B cell (primary cell): ENCODE measurements at places on chromosomes 7 and 10.

GRCh38 chr7:98753989-98754479, 115.8 kb downstream of the TMEM130 start:
- DNase-seq, result no peak

DNA sequence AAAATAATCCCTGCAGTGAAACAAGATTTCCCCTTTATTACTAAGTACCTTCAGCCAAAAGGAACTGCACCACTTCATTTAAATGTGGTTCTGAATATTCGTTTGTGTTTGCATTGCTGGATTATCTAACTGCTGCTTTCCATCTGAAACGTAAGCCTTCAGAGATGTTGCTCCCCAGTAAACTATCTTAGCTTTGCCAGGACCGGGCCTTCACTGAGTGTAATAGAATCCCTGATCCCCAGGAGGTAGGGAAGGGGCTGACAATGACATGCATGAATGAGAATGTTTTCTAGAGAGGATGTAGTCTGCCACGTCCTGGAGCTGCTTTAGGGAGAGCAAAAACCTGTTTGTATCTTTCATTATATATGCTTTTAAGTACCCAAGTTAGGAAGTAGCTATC, 19.5 kb upstream of the INSYN2A start:
- no peak for DNase-seq

DNA sequence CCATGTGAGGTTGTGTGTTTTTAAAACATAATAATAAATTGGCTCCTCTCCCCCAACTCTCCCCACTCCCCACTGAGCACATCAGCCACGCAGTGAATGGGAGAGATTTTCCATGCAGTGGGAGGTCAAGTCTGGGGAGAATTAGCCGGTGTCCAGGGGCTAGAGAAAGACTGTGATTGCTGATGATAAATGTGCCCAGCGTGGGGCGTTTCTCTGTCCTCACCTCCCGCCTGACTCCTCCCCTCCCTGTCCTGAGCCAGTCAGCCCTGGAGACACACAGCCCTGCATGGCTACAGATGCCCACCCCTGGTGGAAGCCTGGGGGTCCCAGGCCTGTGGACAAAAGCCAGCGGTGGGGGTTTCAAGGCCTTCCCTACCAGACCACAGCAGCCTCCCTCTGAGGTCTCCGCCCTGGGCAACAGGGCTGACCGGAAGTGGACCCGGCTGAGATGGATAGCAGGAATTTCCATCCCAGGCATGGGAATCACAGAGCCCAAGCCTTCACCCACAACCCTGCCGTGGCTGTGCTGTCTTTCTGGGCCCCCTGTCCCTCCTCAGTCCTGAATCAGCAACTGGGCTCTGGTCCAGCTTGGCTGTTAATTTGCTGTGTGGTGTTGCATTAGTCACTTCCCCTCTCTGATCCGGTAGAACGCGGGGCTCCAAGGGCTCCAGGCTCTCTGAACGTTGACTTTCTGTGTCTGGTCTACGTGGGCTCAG, 46.8 kb upstream of the SLC29A3 start:
- no peak for DNase-seq

DNA sequence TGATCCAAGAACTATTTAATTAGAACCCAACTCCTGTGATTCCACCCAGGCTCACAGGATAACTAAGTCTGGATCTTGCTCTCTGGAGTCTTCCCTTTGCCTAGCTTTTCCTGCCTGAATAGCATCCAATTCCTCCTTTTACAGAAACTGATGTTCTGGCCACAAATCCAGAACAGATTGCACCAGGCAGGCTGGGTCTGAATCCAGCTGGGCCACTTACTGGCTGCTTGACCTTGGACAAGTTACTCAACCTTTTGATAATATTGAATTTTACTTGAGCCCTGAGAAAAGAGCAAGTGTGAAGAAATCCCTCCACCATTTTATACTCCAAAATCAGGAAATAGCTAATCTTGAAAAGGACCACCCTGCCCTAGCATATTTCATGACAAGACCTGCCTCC, 55.5 kb upstream of the SLC35G1 start:
- DNase-seq, result no peak

DNA sequence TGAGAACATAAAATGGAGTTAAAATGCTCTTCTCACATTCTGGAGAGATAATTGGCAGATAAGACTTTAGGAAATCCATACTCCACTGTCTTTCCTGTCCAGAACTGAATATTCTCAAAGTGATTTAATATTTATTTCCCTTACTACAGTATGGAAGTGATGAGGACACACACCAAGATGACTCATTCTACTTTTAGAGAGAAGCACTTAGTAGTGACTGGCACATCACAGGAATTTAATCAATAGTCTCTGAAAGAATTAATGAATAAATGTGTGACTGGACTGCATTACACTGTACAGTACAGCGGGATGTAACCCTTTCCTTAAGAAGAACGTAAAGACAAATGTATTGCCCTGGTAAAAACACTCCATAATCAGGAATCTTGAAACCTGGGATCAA, 116.7 kb downstream of the SEMA3E start:
- DNase-seq, result no peak

GRCh38 chr7:157335991-157336382, 817 bp upstream of the DNAJB6 start:
- no peak for DNase-seq

DNA sequence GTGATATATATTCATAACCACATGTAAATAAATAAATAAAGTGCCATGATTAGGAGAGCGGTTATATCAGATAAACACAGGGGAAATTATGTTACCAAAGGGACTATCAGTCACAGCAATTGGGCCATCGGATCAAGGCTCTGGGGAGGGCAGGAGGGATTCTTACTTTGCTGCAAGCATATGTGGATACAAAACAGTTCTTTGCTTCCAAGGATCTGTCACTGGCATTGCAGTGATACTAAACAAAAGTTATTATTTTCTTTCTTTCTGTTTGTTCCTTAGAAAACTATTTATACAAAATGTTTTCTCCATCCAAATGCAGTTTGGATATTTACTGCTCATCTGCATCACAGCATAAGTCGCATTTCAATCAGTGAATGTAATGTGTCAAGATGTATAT, 188.4 kb upstream of the MGMT start:
- no peak for DNase-seq

GRCh38 chr10:78581133-78581694, 487.6 kb upstream of the ZMIZ1 start:
- DNase-seq, result no peak

- no peak for DNase-seq
These were observed 687 bp upstream of the ARMC3 start for GRCh38 chr10:22927166-22927565.

DNA sequence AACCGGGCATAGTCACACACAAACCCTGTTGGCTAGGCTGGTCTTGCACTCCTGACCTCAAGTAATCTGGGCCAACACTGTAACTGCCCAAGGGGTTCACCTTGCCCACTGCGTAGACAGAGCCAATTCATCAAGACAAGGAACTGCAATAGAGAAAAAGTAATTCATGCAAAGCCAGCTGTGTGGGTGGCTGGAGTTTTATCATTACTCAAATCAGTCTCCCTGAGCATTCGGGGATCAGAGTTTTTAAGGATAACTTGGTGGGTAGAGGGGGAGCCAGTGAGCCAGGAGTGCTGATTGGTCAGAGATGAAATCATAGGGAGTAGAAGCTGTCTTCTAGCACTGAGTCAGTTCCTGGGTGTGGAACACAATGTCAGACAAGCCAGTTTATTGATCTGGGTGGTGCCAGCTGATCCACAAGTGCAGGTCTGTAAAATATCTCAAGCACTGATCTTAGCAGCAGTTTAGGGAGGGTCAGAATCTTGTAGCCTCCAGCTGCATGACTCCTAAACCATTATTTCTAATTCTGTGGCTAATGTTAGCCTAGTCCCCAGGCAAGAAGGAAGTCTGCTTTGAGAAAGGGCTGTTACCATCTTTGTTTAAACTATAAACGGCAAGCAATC, 15.6 kb upstream of the FXYD4 start:
- DNase-seq, result no peak

GRCh38 chr7:28410628-28411531, 1.4 kb upstream of the CREB5 start:
- DNase-seq, result peak; percentile 69

- DNase-seq, result no peak
These were observed 39.7 kb downstream of the OAT start for GRCh38 chr10:124378881-124379471.

DNA sequence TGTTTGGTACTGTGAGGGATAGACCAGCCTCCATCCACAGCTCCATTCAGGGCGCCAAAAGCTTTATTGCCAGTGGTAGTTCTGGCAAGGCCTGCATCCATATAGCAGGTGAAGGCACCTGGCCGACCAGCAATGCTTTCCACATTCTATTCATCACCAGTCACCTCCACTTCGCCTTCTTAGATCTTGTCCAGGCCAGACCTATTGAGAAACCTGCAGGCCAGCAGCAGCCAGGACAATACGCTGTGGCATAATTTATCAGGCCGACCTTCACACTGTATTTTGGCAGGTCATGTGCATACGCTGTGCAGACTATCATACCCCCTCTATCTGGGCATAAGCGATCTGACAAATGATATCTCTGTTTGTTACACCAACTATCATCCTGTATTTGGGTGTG, 15.2 kb upstream of the KNDC1 start:
- no peak for DNase-seq

DNA sequence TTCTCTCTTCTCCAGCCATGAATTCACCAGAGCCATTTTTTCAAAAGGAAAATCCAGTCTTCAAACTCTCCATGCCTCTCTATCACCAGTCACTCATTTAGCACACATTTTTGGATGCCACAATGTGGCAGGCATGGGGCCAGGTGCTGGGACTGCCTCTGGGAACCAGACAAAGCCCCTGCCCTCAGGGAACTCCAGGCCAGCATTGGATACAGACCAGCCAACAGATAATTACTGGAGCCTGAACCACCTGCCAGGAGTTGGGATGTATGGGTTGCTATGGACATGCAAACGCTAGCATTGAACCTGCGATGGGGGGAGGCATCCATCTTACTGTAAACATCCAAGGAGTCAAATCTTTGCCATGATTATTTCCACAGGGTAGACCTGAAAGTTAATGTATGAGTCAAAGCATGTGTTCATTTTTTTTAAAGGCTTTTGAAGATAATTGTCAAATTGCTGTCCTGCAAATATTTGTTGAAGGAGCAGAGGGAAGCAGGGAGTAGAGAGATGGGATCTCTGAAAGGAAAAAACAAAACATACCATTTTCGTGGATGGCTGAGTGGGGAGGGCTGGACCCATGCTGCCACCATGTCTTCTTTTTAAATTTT, 43.2 kb downstream of the SRRM3 start:
- DNase-seq, result no peak
